Stromal cell of bone marrow (primary cell): ENCODE measurements at places on chromosomes 12 and 14.

- no peak for DNase-seq
These were observed 439.9 kb upstream of the SOX5 start for GRCh38 chr12:24389394-24389793.

- DNase-seq, result no peak
These were observed 60.2 kb downstream of the MDM2 start for GRCh38 chr12:68868043-68868790.

GRCh38 chr12:39406262-39406661, 36.7 kb downstream of the KIF21A start:
- DNase-seq, result no peak

DNA sequence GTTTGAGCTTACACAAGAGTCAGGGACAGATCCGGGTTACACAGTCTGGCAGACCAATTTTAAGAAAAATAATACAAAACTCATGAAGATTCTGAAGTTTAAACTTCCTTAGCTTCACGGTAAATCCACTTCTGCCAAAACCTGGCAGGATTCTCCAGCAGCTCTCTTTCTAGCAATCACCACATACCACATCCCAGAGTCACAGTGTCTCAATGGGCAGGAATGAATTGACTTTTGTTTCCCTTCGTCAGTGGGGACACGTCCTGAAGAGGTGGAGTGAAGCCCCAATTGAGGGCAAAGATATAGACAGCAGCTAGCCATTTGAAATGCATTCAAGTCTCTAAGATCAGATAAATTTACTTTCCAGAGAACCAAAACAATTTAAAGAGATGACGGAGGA, 117.1 kb upstream of the ARHGAP5 start:
- DNase-seq, result no peak

DNA sequence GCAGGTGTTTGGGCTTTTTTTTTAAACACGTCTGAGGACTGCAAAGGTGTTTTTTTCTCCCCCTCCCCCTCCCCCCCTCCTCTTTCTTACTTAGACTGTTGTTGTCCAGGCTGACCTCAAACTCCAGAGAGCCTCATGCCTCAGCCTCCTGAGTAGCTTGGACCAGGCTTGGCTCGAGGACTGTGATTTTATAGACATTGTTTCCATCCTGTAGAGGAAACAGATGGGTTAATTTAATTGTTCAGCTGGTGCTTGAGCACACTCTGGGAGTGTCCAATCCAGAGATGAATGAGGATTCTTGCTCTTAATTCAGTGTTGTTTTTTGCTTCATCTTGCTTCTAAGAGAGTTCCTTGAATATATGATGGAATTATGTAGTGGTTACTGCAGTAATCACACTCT, 42.1 kb downstream of the RASSF3 start:
- DNase-seq, result no peak
